ENCODE measurements at places on chromosomes 6 and 20.

GRCh38 chr20:24164360-24164759 lies 175.8 kb upstream of the GGTLC1 start:
- no peak for DNase-seq

DNA sequence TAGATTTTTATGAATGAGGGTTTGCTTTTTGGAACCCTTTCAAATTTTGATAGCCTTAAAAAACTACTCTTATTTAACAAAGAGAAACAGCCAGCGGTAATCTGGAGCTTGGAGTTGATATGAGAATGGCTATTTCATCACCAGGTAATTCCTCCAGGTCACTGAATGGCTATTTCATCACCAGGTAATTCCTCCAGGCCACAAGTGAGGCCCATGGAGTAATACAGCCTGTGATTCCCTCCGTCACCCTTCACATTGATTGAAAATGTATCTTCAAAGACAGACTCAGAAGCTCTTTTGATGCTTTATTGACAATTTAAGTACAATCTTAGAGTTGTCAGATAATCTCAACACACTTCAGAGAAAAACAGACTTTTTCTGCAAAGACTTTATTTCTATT lies 73.3 kb upstream of the AGPAT4 start:
- DNase-seq, result no peak

DNA sequence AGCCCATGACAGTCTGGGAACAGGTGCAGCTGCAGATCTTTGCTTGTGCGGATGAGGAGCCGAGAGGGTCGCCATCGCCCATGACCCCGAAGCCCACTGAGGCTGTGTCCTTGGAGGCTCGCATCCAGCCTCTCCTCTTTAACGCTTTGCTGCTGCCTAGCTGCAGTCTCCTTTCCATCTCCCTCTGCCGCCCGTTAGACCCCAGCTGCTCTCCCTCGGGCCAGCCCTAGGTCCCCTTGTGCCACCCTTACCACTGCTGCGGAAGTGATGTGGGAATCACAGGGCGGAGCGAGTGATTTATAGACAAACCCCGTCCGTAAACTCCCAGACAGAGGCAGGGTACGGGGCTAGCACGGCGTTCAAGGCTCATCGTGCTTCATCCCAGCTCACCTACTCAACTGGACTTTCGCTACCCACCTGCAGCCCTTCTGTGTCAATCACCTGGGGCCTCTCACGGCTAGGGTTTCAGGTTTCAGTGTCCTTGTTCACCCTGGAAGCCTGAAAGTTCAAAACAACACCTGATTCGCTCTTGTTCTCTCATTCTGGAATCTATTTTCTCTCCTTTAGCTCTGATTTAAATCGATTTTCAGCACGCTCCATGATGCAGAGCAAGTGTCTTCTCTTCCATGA lies 76.1 kb downstream of the PAX1 start:
- DNase-seq, result peak; percentile 10

- no peak for DNase-seq
These were observed 6.5 kb upstream of the KIAA1586 start for GRCh38 chr6:57040011-57040410.

- no peak for DNase-seq
These were observed 17.3 kb downstream of the GGTLC1 start for GRCh38 chr20:23971310-23971709.

GRCh38 chr6:146719387-146719786 lies 120.6 kb downstream of the ADGB start:
- DNase-seq, result no peak

DNA sequence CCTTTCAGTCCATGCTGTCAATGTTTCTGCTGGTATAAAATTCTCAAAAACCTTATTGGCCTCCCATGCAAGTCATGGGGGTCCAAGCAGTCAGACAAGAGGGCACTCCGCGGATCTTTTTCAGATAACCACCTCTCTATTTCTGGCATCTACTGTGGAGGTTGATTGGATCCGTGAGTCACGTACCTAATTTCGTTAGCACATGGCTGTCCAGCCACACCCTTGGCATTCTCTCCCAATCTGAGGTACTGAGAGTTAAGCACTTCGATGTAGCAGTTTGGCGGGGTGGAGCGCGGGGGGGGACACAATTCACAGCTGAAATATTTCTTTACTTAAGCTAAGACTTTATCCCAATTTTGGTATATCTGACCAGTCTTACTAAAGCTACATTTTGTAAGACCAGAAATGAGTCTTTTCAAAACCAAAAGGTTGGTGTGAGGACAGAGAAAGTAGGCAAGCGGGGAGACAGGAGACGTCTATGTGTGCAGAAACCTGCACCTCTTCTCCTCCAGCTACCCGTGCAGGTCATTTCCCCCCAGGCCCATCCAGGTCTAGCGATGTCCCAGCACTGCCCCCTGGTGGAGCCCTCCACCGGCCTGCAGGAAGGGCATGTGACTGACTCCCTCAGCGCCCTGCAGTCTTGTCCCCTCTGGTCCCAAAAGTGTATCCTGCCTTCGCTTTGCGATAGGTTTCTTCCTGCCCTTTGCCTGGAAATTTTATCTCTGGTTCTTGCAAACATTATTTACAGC lies 113.1 kb downstream of the ADAT2 start:
- no peak for DNase-seq

DNA sequence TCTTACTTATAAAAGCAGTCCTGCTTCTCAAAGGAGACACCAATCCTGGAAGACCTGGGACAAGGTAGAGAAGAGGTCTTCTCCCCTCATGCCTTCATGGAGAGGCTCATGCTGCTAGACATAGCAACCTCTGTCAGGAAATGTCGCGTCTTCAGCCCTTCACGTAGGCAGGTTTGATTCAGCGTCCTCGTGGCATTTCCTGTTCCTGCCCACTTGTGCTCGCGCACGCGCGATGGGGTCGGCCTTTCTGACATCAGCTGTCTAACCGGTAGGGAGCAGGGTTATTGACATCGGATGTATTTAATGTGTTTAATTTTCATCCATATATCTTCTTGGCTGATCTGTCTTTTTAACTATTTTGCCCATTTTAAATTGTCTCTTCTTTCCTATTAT lies 292.4 kb downstream of the THBS2 start:
- DNase-seq, result no peak

DNA sequence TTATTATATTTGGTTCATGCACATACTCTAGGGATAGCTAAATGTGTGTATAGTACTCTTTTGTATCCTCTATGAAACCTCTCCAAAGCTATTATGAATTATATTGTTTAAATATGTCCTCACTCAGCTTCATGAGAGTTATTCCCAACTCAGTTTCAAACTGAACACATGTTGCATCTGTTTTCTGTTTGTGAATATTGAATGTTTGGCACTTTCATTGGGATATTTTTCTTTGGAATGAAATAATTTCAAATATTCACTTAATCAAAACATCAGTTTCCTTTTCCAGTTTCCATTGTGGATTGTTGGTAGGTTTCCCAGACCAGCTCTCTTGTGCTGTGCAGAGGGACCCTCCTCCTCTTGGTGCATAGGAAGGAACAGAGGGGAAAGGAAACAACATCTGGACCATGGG lies 46.6 kb downstream of the HDAC2 start:
- DNase-seq, result no peak

GRCh38 chr6:145199961-145200360 lies 535.4 kb downstream of the EPM2A start:
- no peak for DNase-seq

DNA sequence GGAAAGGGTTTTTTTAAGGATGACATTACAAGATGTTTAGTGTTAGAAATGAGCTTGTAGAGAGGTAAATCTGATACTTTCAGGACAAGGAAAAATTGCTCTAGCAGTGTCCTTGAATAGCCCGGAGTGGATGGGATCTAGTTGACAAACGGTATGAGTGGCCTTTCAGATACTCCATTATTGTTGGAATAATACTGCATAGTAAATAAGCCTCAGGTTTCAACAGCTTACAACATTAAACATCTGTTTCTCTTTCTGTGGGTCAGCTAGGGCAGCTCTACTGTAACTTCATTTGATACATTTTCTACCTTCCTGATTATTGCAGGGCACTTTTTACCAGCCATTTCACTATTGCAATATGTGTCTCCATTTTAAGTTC lies 118.0 kb downstream of the B3GAT2 start:
- no peak for DNase-seq

- DNase-seq, result no peak
These were observed 84.1 kb downstream of the TNFAIP3 start for GRCh38 chr6:137951064-137951597.

- no peak for DNase-seq
These were observed 83.2 kb downstream of the SLC22A23 start for GRCh38 chr6:3373597-3374203.

GRCh38 chr20:14632906-14633305 lies 295.5 kb upstream of the FLRT3 start:
- no peak for DNase-seq

- DNase-seq, result no peak
These were observed 32.1 kb downstream of the DAAM2 start for GRCh38 chr6:39824030-39824926.

DNA sequence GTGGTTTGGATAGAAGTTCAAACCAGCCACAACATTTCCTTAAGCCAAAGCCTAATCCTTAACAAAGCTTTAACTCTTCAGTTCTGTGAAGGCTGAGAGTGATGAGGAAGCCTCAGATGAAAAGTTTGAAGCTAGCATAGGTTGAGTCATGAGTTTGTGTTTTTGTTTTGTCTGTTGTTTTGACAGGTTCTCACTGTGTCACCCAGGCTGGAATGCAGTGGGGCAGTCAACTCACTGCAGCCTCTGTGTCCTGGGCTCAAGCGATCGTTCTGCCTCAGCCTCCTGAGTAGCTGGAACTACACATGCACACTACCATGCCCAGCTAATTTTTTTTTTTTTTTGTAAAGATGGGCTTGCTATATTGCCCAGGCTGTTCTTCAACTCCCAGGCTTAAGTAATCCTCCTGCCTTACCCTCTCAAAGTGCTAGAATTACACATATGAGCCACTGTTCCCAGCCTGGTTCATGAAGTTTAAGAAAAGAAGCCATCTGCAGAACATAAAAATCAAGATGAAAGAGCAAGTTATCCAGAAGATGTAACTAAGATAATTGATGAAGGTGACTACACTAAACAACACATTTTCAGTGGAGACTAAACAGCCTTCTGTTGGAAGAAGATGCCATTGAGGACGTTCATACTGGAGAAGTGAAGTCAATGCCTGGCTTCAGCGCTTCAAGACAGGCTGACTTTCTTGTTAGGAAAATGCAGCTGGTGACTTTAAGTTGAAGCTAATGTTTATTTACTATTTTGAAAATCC lies 96.2 kb downstream of the SMAP1 start:
- no peak for DNase-seq

GRCh38 chr6:6482256-6482655 lies 106.3 kb upstream of the LY86 start:
- DNase-seq, result no peak

DNA sequence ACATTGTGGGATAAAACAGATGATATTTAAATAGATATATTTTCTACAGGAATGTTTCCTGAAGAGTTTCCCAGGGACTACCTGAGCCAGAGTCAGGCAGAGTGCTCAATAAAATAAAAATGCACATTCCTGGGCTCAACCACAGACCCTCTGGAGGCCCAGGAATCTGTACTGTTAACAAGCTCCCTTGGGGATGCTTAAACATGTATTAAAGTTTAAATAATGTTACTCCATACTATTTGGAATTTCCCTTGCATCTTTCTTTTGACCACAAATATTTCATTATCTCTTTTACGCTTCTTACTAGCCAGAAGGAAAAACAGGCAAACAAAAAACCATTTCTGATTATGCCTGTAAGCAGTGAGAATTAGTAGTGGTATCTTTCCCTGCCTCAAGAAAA lies 42.3 kb downstream of the GPR63 start:
- DNase-seq, result no peak

DNA sequence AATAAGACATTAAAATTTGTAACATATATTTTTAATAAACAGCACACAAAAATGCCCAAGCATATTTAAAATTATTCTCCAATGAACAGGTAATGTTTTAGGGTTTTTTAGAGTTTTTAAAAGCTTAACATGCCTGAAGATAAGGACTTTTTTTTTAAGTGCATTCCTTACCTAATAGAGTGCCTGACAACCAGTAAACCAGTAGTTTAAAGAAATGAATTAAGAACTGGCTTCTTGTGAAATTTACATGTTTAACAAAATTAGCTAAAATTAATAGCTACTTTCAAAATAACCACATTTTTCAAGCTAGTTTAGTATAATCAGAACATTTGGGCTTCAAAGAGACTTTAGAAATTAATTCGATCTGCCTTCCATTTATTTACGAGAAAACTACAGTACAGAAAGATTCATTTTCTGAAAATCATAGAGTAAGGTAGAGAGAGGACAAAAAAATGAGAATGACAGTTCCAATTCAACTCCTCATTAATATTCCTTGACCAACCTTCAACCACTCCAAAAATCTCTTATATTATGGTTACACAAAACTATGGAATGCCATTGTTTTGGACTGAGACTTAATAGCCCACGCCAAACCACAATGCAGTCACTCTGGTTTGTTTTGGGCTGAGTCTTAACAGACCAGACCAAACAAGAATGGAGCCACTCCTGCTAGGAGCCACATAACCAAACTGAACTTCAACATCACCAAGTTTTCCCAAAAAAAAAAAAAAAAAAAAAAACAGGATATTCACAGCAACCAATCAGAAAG lies 5.7 kb upstream of the PLN start:
- no peak for DNase-seq

GRCh38 chr6:47308198-47308517 lies 1.5 kb downstream of the TNFRSF21 start:
- DNase-seq, result no peak

- DNase-seq, result no peak
These were observed 65.3 kb downstream of the BTBD3 start for GRCh38 chr20:11982955-11983470.

DNA sequence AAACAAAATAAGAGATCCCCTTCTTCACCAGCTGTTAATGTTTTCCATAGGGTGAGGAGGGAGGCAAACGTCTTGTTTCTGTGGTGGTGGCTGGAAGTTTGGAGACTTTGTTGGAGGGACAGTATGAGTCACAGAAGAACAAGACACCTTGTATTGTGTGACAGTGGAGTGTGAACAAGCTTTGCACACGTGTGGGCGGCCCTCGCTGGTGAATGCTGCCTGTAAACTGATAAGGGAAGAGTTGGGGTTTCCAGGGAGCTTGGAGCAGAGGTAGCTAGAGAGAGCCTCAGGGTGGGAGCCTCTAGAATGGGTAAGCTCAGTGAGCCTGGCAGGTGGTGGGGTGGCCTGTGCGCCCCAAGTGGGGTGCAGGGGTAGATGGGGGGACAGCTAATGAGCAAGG lies 78.3 kb downstream of the ZDHHC14 start:
- DNase-seq, result no peak

- DNase-seq, result no peak
These were observed 17.5 kb upstream of the DSP start for GRCh38 chr6:7523922-7524321.

DNA sequence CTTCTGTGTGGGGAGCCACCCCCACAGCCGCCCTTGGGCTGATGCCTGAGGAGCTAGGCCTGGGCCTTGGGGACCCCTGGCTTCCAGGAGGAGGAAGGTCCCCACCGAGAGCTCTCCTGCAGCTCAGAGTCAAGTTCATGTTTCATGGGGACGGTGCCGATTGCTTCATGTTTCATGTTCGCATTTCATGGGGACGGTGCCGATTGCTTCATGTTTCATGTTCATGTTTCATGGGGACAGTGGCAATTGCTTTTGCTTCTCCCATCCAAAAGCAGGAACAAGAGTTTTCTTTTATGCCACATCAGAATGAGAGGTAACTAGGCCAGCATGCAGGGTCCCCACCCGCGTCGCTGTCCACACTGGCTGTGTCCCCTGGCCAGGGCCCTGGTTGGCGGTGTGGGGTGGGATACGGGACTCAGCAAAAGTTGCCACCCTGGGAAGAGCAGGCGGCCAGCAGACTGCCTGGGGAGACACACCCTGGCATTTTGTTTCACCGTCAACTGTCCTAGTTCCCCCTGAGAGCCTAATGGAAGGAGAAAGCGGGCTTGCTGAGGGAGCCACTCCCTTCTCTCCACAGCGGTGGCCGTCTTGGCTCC lies 46.0 kb downstream of the DACT2 start:
- no peak for DNase-seq

GRCh38 chr6:156776840-156777576 lies at the start of gene ARID1B:
ARID1B (plus strand) TSS chr6:156777378; CDS start chr6:156777681, 303 bp downstream.
- peak; percentile 83 for DNase-seq
